T-helper 17 cell (primary cell): ENCODE measurements at places on chromosomes 7 and 10.

DNA sequence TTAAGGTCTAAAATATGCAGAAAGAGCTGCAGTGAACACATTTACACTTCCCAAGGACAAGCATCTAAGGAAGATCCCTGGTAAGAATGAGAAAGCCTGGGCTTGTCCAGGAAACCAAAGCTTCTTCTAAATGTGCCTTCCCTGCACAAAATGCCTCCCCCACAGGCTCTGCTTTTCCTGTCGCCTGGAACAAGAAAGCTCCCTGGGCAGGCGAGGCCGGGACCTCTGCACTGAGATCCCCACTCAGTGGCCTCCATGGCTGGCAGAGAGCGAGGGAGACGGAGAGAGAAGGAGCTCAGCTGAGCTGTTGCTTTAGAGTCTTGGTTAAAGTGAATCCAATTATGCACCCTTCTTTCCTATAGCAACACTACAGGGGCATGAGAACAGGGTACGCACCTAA lies 75.6 kb downstream of the AMZ1 start:
- DNase-seq = no peak
- H3K36me3 ChIP-seq = peaks cover 2% of the 10 kb centered on the region
- H3K4me3 ChIP-seq = no peak overlapping the region

GRCh38 chr7:54689394-54690049 lies 69.5 kb downstream of the SEC61G start:
- H3K27ac ChIP-seq = no peak overlapping the region
- H3K27me3 ChIP-seq = peaks cover 9% of the 10 kb centered on the region

GRCh38 chr7:128909625-128910568 lies 612 bp downstream of the KCP start:
- no peak for DNase-seq
- H3K27me3 ChIP-seq = peaks cover 69% of the 10 kb centered on the region
- H3K4me3 ChIP-seq = no peak overlapping the region

GRCh38 chr10:33370434-33370930 lies 36.0 kb upstream of the NRP1 start:
- DNase-seq = no peak
- no peak overlapping the region for H3K4me3 ChIP-seq
- no peaks in the 10 kb centered on the region for H3K4me1 ChIP-seq
- no peaks in the 10 kb centered on the region for H3K36me3 ChIP-seq

DNA sequence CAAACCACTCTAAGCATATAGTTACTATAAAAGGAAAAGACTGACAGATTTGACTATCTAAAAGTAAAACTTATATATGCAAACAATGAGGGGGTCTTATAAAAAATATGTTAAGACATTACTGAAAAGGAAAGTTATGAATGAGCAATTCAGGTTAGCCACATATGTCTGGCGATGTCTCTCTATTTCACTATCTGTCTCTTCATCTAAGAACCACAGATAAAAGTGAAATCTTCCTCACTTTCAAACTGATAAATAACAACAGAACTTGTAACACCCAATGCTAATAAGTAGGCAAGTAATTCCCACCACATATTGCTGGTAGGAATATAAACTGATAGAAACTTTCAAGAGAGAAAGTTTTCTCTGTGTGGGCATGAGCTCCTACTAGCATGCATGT lies 138.2 kb downstream of the CHCHD3 start:
- H3K27ac ChIP-seq = no peak overlapping the region
- DNase-seq = no peak
- peaks cover 13% of the 10 kb centered on the region for H3K4me1 ChIP-seq
- peaks cover 5% of the 10 kb centered on the region for H3K36me3 ChIP-seq
- H3K27me3 ChIP-seq = no peaks in the 10 kb centered on the region
